ENCODE measurements at places on chromosomes 1 and 21.
A peak's percentile ranks its signal among the peaks of the same experiment; 100 is the strongest.

GRCh38 chr1:41498391-41498790, 13.9 kb upstream of the EDN2 start:
- DNase-seq: no peak

GRCh38 chr1:205492774-205493173, 11.7 kb upstream of the CDK18 start:
- DNase-seq: no peak

DNA sequence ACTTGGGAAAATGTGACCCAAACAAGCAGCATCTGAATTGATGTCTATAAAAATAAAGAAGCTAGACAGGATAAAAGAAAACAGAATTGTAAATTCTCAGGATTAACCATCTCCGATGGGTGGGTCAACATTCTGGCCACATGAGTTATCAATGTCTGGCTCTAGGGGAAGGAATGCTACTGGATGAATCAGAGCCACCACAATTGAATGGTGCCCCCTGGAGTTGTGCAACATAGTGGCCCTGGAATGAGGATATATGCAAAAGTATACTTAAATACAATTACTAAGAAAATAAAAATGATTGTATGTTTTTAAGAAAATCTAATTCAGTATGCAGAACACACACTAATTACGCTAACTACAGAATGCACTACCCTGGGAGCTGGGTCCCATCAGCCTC, 185.6 kb downstream of the TGFBR3 start:
- DNase-seq: no peak

GRCh38 chr1:227547310-227548118, 15.8 kb upstream of the ZNF678 start:
- no peak for DNase-seq

GRCh38 chr1:39800471-39800835, 11.8 kb upstream of the BMP8B start:
- DNase-seq: no peak

GRCh38 chr1:25027822-25028586, 97.9 kb upstream of the RUNX3 start:
- no peak for DNase-seq

GRCh38 chr21:26583769-26584168, 10.7 kb upstream of the CYYR1 start:
- DNase-seq: no peak

DNA sequence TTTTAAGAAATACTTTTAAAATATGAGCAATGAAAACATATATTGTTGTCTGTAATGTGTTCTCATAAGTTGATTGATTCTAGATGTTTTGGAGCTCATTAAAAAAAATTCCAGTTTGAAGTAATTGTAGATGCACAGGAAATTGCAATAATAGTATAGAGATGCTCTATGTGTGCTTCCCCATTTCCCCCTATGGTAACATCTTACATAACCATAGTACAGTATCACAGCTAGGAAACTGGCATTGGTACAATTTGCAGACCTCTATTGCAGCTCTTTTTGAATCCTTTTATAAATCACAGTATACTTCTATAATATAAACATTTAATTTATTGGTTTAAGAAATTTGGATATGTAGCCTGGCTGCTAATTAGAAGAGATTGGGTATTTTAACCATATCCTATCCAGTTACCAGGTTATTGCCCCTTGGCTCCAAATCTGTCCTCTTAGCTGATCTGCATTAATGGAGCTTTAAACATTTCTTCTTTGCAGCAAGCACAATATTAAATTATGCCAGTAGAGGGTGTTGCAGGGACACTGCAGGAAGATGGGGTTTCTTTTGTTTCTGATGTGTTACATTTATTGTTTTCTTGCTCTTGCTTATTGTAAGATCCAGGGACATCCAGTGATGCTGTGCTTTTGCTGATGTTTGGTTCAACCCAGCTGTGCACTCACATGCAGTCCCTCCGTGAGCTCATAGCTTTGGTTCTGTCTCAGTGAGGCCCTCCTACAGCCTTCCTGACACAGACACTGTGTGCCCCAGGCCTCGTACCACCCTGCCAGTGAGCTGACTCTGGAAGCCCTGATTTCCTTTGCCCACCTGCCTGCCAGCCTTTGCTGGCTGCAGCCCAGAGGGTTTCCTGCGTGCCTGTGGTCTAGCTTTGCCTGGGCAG, 103.3 kb downstream of the RABGAP1L start:
- DNase-seq: no peak

DNA sequence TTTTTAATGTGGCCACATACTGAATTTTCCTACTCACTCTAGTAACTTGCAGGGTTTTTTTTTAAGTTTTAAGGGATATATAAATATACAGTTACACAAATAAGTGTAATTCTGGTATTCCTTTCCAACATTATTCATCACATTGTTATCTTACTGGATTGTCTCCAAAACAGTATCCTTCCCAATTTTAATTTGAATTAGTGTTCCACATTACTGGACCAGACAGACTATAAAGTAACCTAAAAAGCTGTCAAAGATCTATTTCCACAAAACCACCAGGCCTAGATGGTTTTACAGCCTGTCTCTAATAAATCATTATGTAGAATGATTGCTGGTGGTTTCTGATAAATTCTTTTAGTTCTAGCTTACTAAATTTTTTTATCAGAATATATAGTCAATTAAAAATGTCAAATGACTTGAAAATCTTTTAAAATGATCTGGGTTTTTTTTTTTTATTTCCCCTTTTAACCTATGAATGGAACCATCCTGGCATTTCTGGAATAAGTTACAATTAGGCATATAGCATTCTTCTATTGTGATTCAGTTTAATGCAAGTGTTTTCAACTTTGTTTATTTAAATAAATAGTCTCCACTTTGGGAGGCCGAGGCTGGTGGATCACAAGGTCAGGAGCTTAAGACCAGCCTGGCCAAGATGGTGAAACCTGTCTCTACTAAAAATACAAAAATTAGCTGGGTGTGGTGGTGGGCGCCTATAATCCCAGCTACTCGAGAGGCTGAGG, 59.3 kb downstream of the PACC1 start:
- no peak for DNase-seq

DNA sequence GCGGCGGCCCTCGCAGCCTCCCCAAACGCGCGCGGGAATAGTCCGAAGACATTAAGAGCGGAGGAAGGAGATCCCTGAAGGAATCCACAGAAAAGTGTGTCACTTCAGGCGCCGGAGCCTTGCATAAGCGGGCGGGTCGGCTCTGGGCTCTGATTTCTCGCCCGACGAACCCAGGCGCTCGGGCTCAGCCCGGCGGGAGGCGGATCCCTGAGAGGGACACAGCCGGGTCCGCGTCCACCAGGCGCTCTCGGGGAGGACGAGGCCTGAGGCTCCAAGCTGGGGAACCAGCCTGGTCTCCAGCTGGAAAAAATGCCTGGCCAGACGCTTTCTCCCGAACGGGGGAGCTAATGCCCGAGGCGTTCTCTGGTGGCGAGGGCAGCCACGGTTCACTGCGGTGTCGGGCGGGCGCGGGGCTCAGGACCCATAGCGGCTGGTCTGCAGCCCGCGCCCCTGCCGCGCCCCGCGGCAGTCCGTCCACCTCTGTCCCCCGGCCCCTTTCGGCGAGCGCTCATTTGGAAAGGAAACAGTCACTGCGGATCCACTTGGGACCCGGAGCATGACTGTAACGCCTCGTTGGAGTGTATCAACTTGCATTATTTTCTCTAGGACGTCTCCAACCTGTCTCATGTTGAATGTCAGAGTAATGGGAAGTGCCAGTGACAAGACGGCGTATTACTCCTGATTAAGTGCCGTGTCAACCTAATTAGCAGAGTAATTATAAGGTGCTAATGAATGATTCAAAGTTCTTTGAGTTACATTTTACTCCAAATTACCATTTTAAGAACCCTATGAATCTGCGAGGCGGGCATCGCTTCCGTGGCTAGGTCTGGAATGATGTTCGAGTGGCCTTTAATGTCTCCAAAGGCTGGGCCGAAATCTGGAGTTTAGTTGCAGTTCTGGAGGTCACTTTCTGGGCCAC, 1.6 kb upstream of the BARHL2 start:
- DNase-seq: no peak

- no peak for DNase-seq
These were observed 14.1 kb upstream of the NCMAP start for GRCh38 chr1:24541711-24542346.

GRCh38 chr21:45296638-45297037, 8.9 kb upstream of the POFUT2 start:
- DNase-seq: no peak

DNA sequence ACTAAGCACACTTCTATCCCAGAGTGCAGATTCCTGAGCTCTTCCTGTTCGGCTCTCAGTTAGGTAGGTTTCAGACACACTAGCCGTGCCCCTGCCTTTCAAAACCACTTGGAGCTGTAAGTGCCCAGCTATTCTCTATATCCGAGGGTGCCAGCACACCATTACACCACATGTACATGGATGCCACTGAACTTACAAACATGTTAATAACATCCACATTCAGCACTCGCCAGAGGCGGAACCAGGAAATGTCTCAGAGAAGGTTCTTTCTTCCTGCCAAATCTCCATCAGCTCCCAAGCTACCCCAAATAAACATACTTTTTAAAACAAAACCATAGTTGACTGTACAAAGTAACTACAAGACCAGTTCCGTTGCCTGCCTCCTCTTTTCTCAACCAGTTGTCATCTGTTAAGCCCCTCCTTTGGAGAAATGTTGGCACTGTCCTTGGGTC, 78.4 kb upstream of the CTTNBP2NL start:
- no peak for DNase-seq

DNA sequence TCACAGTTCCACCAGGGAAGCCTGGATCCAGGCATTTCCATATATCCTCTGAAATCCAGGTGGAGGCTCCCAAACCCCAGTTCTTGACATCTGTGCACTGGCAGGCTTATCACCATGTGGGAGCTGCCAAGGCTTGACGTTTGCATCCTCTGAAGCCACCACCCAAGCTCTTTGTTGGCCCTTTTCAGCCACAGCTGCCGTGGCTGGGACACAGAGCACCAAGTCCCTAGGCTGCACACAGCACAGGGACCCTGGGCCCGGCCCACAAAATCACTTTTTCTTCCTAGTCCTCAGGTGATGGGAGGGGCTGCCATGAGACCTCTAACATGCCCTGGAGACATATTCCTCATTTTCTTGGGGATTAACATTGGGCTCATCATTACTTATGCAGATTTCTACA, 22.3 kb downstream of the RNPC3 start:
- DNase-seq: no peak

- peak; percentile 45 for DNase-seq
These were observed at the start of gene AK5 for GRCh38 chr1:77281491-77282186. Gene AK5 (plus strand): TSS chr1:77282019. CDS start chr1:77282314, 295 bp downstream.

DNA sequence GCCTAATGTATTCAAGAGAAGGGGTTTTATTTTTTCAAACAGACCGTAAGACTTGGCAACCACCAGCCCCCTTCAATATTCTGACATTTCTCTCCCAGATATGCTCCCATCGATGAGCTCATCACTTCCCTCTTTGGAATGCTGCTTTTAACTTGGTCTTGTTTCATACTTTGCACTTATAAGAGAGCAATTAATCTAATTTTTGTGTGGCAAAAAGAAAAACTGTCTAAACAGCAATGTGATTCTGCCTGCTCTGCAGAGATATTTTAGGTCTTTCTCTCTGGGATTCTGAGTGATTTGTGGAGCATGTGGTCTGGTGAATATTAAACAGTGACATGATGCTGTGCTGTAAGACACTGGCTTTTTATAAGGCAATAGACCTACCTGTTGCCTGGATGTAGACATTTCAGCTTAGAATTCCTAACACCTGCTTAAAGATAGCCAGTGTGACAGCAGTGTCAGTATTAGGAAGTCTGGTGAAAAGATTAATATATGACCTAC, 284.8 kb downstream of the BACH1 start:
- DNase-seq: no peak

- no peak for DNase-seq
These were observed 459.9 kb downstream of the ADGRL2 start for GRCh38 chr1:82260666-82261065.

All from stimulated activated CD4-positive, alpha-beta T cell treated with anti-CD3 and anti-CD28 coated beads, Interleukin-4, amount 100 ng/mL, for 48 hours (primary cell).